ENCODE measurements at places on chromosomes 4 and X.

DNA sequence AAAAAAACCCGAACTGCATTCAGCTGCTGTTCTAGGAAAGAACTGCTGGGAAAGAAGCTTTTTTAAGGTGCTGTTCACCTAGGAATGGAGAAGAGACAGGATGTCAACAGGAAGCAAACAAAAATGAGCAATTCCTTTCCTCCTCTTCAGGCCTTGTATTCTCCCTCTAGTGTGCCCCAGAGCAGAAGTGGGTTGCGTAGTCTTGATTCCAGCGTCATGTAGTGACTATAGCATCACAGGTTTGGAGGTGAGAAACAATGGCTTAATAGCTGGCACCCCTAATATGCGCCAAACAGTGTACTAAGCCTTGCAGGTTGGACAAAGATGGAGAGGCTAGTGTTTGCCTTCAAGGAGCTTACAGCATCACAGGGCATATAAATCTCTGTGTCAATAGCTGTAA lies 146.3 kb upstream of the LCORL start:
- DNase-seq = no peak

DNA sequence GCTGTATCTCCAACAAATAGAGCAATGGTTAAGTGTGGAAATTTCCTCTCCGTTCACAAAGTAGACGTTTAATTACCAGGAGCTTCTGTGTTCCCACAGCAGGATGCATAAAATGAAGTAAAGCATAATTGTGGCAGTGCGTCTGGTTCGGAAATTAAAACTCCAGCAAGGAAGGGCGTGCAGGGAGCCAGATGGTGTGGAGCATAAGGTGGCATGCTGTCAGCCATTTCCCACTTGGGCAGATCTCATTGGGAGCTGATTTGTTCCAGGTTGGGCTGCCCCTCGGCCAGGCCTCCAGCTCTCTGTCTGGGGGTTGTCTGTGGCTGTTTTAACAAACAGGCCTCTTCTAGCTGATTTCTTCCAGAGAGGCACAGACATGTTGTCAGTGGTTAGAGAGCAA lies 182.1 kb upstream of the CLNK start:
- no peak for DNase-seq

- no peak for DNase-seq
Measured at GRCh38 chr4:85496126-85496849, 21.3 kb downstream of the ARHGAP24 start.

- DNase-seq = no peak
Measured at GRCh38 chr4:11503166-11503565, 74.5 kb upstream of the HS3ST1 start.

- DNase-seq = no peak
Measured at GRCh38 chrX:22097012-22097694, 65.0 kb downstream of the PHEX start.

DNA sequence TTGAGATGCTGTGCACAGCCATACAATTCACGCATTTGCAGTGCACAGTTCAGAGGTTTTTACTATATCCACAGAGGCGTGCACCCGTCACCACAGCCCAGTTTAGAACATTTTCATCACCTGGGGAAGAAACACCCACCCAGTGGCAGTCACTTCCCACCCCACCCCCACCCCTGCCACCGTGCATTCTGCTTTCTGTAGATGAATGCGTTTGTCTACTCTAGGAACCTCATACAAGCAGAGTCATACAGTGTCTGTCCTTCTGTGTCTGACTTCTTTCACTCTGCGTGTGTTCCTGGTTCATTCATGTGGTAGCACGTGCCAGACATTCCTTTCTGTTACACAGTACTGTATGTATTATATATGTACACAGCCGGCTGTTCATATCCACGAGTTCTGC lies 122.8 kb downstream of the TBL1X start:
- no peak for DNase-seq

- DNase-seq = no peak
Measured at GRCh38 chrX:70762285-70762684, 146.2 kb downstream of the TEX11 start.

- DNase-seq = no peak
Measured at GRCh38 chr4:13347517-13348125, 136.5 kb downstream of the RAB28 start.

DNA sequence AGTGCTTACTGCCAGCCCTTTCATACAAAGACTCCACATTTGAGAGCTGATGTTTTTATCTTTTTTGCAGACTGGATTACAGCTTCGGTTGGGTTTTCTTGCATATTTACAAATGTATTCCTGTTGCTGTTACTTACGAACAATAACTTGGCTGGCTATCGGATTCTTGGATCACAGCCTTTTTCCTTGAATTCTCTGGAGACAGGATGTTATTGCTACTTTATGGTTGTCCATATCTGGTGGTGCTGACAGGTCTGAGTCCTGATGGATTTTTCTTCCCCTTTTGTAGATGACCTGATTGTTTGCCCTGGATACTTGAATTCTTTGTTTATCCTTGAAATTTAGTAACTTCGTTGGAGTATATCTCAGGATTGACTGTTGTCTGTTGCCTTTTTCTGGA lies 77.7 kb downstream of the PDK3 start:
- no peak for DNase-seq

DNA sequence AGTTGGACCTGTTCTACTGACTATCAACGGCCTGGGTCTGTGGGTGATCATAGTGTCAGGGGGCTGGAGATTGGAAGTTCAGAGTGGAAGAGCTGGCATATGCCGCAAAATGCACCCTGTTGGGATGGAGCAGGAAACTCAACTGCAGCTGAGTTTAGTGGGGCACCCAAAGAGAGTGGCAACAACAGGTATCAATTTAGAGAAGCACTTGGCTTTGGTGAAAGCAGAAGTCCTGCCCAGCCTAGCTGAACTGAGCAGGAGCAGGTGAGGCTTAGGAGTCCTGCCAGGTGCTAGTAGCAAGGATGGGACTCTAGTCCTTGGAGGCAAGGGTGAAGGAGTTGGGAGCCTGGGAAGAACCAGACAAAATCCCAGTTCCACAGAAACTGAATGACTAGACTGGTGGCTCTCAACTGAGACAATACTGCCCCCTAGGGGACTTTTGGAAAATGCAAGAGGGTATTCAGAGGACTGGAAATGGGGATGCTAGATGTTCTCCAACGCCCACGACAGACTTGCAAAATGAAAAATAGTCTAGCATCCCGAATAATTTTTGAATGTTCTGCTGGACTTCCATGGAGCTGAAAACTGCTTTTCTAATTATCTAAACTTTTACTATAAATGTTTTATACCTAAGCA lies 49.4 kb downstream of the RTL9 start:
- peak; percentile 3 for DNase-seq

DNA sequence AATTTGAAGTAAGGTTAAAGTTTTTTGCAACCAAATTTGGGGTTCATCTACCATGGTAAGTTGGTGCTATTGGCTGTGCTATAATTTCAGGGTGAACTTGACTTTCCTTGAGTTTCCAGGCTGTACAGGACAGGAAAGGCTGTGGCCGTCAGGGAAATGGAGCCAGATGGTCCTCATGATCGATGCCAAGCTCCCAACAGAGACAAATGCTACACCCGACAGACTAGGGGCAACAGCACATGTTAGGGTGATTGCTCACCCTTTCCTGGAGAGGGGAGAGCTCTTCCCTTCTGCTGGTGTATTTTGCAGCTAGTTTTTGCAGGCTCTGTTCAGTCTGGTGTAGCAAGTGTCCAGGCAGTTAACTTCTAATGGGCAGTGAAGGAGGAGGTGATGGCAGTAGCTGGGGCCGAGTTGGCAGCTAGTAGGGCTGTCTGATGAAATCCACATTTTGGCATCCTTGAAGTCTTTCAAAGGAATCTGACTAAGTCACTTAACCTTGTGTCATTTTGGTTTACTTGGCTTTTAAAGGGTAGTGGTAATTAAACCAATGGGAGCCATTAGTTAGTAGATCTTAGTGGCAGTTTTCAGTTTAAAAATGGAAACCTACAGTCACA lies 47.8 kb downstream of the GAB1 start:
- DNase-seq = no peak

GRCh38 chrX:97616883-97617530 lies 733.3 kb downstream of the RPA4 start:
- no peak for DNase-seq

DNA sequence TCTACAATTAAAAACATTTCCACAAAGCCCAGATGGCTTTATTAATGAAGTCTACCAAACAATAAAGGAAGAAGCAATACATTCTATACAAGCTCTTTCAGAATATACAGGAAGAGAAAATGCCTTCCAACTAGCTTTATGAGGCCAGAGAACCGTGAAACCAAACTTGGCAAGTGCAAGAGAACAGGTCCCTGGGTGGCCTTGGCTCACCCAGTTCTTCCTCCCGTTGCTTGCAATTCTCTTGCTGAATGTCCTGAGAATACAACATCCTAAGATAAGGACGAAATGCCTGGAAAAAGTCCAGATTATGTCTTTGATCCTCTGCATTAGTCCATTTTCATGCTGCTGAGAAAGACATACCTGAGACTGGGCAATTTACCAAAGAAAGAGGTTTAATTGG lies 204.9 kb downstream of the MAD2L1 start:
- no peak for DNase-seq
